Activated CD4-positive, alpha-beta memory T cell treated with anti-CD3 and anti-CD28 coated beads, Interleukin-2, amount 10 ng/mL, durations not matched to agents 7 days and 5 days (primary cell): ENCODE measurements at places on chromosomes 7 and 10. TPM values are rescaled to one million over a fixed set of nuclear protein-coding genes. Genes with fewer than 3 reads are reported as not detected.

GRCh38 chr7:100195222-100195621, 17.5 kb downstream of the STAG3 start:
- peaks cover 14% of the 10 kb centered on the region for H3K4me1 ChIP-seq
- DNase-seq, result no peak
- no peak overlapping the region for H3K4me3 ChIP-seq
- no peak overlapping the region for H3K27ac ChIP-seq

DNA sequence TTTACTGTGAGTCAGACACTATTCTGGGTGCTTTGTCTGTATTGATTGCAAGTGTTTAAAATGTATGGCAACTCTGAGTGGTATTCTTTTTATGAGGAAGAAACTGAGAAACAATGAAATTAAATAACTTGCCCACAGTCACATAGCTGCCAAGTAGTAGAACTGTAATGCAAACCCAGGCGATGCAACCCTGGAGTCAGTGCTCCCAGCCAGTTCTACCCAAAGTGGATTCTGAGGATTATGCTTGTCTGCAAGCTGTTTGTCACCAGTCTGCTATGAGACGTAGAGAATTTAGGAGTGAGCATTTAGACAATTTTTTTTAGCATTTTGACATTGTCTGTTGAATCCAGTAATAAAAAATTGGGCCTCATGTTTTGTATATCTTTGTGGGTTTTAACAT, 306.0 kb upstream of the LRGUK start:
- H3K36me3 ChIP-seq, result peaks cover 18% of the 10 kb centered on the region
- H3K4me3 ChIP-seq, result no peak overlapping the region
- no peak overlapping the region for H3K27ac ChIP-seq
- H3K27me3 ChIP-seq, result no peaks in the 10 kb centered on the region

DNA sequence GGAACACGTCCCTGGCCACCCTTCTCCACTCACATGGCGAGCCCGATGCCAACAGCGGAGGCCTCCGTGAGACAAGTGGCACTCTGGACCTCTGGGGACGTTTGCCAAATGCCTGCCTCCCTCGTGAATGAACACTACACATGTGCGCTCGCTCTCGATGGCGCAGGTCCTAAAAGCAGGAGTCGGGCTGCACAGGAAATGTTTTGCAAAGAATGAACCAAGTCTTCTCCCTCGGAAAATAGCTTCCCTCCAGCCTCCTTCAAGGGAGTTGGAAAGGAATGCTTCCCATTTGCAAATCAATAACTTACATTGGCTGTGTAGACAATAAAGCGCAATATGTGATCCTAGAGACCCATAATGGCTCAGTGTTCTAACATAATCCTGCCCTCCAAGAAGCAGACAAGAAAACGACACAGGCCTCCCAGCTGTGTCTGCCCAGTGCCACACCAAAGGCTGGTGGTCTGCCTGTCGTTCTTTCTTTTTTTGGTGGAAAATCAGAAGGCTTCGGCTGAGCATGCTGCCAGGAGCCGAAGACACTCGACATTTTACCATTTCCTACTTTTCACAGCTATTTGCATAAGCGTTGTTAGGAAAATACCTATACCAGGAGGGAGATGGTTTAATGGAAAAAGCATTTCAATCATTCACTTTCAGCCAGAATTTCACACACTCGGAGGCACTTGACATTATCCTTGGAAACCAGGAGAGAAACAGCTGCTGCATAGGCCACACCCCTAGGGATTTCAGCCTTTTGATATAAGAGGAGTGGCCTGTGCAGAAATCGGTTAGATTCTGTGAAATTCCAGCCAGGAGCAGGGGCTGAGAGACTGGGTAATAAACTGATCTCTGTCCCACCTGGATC, 38.4 kb downstream of the ATXN7L1 start:
- H3K27me3 ChIP-seq, result peaks cover 10% of the 10 kb centered on the region
- peaks cover 9% of the 10 kb centered on the region for H3K4me1 ChIP-seq
- H3K4me3 ChIP-seq, result no peak overlapping the region
- no peak for DNase-seq

GRCh38 chr7:23981314-23981713, 271.3 kb downstream of the STK31 start:
- DNase-seq, result no peak
- no peak overlapping the region for H3K4me3 ChIP-seq
- H3K4me1 ChIP-seq, result no peaks in the 10 kb centered on the region
- H3K27me3 ChIP-seq, result peaks cover 2% of the 10 kb centered on the region
- H3K27ac ChIP-seq, result no peak overlapping the region

DNA sequence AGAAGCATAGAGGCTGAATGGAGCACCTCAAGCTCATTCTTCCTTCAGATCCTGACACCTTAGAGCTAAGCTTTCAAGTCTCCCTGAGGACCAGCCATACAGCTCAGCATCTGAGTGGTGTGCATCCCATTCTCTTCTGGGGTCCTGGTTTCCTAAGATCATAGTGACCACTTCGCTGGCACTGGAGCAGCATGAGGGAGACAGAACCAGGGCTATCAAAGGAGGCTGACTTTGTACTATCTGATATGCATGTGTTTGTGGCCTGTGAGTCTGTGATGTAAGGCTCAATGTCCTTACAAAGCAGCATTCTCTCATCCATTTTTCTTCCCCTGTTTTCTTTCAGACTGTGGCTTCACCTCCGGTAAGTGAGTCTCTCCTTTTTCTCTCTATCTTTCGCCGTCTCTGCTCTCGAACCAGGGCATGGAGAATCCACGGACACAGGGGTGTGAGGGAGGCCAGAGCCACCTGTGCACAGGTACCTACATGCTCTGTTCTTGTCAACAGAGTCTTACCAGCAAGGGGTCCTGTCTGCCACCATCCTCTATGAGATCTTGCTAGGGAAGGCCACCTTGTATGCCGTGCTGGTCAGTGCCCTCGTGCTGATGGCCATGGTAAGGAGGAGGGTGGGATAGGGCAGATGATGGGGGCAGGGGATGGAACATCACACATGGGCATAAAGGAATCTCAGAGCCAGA, 31.0 kb downstream of the PRSS2 start:
- DNase-seq, result no peak
- no peaks in the 10 kb centered on the region for H3K27me3 ChIP-seq
- H3K4me1 ChIP-seq, result peaks cover 80% of the 10 kb centered on the region

GRCh38 chr7:45650404-45651394, 76.5 kb downstream of the ADCY1 start:
- H3K4me1 ChIP-seq, result no peaks in the 10 kb centered on the region
- H3K36me3 ChIP-seq, result no peaks in the 10 kb centered on the region
- no peak overlapping the region for H3K27ac ChIP-seq

GRCh38 chr7:142125256-142125955, 13.9 kb downstream of the MGAM2 start:
- H3K27ac ChIP-seq, result no peak overlapping the region
- no peaks in the 10 kb centered on the region for H3K36me3 ChIP-seq

DNA sequence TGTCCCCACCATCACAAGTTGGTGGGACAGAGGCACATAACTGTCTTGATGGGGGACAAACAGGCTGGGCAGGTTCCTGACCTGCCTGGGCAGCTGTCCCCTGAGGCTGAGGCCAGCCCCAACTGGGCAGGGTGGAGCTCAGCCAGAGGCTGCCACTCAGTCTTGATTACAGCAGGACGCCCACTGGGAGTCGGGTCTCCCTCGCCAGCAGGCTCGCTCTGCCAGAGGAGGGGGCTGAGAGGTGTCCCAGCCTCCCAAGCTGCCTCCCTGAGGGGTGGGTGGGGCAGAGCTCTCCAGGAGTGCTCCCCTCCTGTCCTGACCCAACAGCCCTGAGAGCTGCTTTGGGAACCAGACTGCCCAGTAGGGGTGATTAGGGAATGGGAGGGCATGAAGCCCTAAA, 1.8 kb upstream of the CAMK2G start:
- no peak overlapping the region for H3K4me3 ChIP-seq
- H3K27me3 ChIP-seq, result peaks cover 5% of the 10 kb centered on the region
- no peak overlapping the region for H3K27ac ChIP-seq
- DNase-seq, result no peak
- H3K36me3 ChIP-seq, result peaks cover 19% of the 10 kb centered on the region

DNA sequence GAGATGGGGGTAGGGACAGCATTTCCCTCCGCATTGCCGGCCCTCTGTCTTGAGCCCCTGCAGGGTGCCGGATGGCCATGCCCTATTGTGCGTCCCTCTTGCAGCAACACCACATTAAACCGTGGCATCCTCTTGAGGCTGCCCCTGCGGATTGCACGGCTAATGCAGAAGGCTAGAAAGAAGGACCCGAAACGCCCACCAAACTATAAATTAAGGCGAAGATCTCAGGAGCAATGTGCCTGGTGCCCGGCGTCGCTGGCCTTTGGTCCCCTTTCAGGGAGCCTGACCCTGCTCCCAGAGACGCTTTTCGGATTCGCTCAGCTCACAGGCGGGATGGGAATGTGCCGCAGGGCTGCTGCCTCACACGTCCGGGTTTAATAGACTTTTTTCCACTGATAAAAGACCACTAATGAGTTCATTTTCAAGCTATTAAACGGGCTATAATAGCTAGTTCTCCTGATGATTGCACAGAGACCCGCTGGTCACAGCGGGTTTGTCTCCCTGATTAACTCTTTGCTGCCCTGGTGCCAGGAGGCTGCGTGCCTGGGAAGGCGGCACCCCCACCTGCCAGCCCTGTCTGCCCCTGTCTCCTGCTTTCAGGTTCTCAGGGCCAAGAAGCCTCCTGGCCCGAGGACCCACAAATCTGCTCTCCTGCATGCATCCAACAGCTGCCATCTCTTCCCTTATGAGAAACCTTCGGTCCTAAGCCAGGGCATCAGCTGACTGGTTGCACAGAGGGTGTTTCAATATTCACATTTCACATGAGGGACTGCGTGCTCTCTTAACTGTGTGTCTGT, 128.3 kb downstream of the ADARB2 start:
- DNase-seq, result no peak
- H3K4me3 ChIP-seq, result no peak overlapping the region
- no peaks in the 10 kb centered on the region for H3K4me1 ChIP-seq
- H3K27ac ChIP-seq, result no peak overlapping the region

DNA sequence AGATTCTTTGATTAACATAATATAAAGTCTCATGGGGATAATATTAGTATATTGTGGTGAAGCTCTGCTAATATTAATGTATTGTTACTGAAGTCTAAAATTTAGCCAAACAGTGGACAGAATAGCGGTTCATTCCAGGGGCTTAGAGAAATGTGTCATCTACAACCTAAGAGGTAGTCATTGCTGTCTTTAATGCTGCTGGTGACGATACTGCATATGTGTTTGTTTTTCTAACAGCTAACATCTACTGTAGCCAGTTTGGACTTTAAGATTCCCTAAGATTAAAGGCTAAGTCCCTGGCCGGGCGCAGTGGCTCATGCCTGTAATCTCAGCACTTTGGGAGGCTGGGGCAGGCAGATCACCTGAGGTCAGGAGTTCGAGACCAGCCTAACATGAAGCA, 102.0 kb upstream of the SAMD8 start:
- peaks cover 41% of the 10 kb centered on the region for H3K4me1 ChIP-seq
- no peak overlapping the region for H3K27ac ChIP-seq
- no peak for DNase-seq
- H3K36me3 ChIP-seq, result peaks cover 15% of the 10 kb centered on the region

- H3K4me3 ChIP-seq, result no peak overlapping the region
- no peak overlapping the region for H3K27ac ChIP-seq
- H3K27me3 ChIP-seq, result no peaks in the 10 kb centered on the region
- no peaks in the 10 kb centered on the region for H3K36me3 ChIP-seq
- no peak for DNase-seq
These were observed 157.4 kb upstream of the TCF7L2 start for GRCh38 chr10:112792487-112793201.

Gene GIMAP4
- total RNA-seq, result 277 TPM

Gene PRLHR
- not detected for total RNA-seq

Gene PCLO
- not detected for total RNA-seq

Gene ELFN1
- not detected for total RNA-seq

Gene UTF1
- total RNA-seq, result not detected

Gene PILRA
- total RNA-seq, result 1.5 TPM
